ENCODE measurements at places on chromosomes 6 and 20.

- no peak for DNase-seq
Observed at GRCh38 chr6:117346142-117346930, 79.4 kb downstream of the ROS1 start.

GRCh38 chr6:135521431-135521830 lies 23.9 kb upstream of the AHI1 start:
- no peak for DNase-seq

DNA sequence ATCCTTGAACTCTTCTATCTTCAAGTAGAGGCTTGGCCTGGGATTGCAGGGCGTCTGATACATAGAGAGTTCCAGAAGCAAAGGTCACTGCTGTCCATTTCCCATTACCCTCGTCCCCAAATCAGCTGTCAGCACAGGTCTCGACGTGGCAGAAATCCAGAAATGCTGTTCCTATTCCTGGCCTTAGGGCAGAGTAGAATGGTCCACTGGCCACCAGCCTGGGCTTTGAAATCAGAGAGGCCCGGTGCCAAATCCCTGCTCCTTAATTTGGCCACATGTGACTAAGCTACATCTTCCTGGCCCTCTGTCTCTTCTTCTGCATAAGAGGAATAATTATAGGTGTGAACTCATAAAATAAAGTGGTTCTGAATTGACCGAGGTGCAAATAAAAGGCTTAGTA lies 40.9 kb upstream of the FAM83D start:
- DNase-seq, result no peak

DNA sequence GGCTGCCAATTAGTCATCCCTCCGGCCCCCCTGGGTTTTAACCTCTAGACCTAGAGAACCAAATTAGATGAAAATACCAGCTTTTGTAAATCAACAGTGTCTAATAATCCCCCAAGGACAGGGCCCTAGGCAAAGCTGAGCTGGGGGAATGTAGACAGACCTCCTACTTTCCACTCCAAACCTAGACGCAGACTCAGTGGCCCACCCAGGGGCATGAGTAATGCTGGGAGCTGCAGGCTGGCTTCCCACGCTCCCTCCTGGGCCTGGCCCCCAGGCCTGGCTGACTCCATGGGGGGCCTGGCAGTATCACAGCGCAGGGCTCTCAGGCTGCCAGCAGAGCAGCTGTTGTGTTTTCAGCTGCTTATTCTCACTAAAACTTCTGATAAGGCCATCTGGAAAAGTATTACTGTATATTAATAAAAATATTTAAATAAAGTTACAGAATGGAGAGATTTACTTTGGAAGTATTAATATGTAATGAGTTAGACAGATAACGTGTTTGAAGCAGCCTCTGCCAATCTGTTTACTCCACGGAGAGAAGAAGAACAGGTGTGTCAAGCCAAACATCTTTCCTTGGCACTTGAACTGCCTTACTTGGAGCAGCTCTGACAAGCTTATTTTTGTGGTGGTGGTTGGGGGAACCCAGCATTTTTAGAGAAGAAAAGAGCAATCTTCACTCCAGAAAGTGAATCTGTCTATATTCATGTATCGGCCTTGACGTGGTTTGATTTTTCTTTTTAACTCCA lies 144.0 kb upstream of the AGPAT4 start:
- DNase-seq, result no peak

DNA sequence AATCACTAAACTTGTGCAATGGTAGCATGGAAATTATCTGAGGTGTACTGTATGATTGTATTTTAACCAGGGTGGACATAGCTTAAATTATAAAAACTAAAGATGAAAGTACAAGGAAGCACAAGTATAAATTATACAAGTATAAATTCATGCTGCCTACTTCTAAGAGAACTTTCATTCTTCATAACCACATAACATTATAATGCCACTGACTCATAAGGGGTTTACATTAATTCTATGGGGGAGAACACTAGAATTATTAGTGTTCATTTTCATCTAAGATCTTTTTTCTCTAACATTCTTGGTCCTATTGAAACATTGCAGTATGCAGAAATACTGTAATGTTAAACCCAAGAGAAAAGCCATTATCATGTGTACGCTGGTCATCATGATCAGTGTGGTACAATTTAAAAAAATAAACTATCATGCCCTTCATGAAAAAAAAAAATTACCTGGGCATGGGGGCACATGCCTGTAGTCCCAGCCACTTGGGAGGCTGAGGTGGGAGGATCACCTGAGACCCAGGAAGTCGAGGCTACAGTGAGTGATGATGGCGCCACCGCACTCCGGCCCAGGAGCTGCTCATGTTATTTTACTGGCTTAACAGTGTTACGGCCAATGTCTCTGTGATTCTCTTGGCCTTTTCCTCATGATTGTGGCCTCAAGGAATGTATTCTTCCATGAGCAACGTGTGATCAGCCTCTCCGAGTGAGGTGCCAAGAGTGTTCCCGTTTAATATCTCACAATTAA lies 25.9 kb upstream of the AHCY start:
- DNase-seq, result no peak

DNA sequence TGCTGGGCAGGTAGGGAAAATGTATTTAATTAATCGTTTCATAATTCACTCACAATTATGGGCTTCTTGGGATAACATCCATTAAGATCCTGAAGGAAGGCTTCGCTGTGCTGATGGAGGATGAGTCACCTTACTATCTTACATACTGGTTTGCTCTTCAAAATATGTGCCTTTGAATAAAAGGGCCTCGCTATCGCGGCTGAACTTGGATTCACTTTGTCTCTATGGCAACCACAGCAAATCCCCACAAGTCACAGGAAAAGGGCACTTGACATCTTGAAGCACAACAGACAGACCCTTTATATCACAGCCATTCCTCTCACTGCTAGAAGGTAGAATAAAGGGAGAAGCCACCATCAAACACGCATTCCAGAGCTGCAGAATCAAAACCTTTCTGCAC lies 141.3 kb upstream of the MYLIP start:
- DNase-seq, result no peak

GRCh38 chr6:159104163-159104925 lies 59.6 kb upstream of the TAGAP start:
- DNase-seq, result peak; percentile 52

DNA sequence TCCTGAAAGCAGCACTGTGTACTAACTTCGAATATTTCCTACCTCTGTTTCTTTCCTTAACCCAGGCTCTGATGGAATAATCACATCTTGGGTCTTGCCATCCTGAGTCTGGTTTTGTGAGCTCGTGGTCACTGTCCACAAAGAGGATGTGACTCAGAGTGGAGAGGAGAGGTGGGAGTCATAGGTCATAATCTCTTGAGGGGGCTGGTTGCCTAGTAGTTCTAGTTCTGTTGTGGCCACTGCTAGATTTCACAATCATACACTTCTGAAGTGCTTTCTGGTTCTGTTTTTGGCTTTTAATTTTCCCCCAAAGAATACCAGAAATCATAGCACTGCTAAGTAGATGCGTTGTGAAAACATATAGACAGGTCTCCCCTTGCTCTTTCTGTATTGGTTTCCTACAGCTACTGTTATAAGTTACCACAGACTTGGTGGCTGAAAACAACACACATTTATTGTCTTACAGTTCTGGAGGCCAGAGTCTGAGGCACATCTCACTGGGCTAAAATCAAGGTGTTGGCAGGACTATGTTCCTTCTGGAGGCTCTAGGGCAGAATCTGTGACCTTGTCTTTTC lies 102.8 kb downstream of the NRSN1 start:
- no peak for DNase-seq

DNA sequence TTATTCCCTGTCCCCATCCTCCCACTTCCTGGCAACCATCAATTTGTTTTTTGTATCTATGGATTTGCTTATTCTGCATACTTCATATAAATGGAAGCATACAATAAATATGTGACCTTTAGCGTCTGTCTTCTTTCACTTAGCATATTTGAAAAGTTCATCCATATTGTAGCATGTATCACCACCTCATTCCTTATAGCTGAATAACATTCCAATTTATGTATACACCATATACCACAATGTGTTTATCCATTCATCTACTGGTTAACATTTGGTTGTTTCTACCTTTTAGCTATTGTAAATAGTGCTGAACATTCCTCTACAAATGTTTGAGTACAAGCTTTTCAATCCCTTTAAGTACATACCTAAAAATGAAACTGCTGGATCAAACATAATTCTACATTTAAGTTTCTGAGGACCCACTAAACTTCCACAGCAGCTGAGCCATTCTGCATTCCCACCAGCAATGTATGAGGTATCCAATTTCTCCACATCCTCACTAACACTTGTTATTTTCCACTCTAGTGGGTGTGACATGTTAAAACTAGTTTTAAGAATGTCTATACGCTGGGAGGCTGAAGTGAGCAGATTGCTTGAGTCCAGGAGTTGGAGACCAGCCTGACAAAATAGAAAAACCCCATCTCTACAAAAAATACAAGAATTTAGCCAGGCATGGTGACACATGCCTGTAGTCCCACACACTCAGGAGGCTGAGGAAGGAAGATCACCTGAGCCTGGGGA lies 32.9 kb downstream of the NUDT3 start:
- no peak for DNase-seq
